ENCODE measurements at places on chromosomes 7 and 10.

DNA sequence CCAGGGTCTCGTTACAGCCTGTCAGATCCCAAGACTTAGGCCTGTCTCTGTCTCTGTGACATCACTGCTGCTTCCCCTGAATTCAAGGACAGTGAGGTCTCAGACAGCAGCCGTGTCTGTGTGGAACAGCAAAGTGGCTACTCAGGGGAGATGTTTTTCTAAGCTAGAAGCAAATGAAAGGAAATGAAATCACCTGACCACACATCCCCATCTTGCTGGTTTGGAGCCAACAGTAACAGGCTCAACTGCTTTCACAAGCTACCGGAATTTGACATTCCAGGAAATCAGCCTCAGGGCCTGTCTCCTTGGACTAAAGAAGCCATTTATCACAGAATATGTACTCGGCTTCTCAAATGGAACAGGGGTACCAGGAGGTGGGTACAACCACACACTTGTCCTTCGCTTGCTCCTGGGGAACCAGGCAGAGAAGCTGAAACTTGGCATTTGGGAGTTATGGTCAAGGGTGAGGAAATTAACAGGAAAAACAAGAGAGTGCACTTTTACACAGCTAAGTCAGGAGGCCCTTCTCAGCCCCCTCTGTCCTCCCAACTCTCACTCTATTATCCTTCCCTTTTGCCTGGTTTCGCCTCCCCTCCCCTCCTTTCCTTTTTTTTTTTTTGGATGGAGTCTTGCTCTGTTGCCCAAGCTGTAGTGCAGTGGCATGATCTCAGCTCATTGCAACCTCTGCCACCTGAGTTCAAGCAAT lies 73.2 kb downstream of the SPDYE5 start:
- no peak for DNase-seq

GRCh38 chr7:111954474-111955381 lies 251.5 kb downstream of the DOCK4 start:
- no peak for DNase-seq

DNA sequence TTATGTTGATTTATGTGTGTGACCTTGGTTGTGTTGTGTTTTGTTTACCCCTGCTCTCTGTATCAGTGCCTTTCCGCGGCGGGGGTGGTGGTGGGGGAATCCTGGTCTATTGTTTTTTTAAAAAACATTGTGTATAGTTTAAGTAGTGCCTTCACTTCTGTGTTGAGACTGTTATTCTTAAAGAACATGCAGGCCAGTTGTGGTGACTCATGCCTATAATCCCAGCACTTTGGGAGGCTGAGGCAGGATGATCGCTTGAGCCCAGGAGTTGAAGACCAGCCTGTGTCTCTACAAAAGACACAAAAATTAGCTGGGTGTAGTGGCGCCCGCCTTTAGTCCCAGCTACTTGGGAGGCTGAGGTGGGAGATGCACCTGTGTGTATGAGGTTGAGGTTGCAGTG lies 429.0 kb upstream of the LRGUK start:
- no peak for DNase-seq

DNA sequence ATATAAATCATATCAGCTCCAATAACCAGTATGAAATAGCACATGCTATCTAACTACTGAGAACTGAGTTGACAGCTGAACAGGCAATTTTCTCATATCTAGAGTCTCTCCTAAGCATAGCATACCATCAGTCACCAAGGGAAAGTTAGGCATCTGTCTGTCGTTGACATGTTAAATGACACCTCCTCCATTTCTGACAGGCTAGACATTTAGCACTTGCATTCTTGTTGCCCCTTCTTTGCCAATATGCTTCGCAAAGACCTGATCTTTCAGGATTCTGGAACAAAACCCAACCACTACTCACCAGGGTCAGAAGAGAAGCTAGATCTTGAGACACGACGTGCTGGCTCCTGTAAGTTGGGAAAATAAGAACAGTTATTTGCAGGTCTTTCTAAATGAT lies 10.0 kb downstream of the MKI67 start:
- DNase-seq, result no peak

- no peak for DNase-seq
These were observed 5.1 kb downstream of the LMOD2 start for GRCh38 chr7:123660514-123661354.

DNA sequence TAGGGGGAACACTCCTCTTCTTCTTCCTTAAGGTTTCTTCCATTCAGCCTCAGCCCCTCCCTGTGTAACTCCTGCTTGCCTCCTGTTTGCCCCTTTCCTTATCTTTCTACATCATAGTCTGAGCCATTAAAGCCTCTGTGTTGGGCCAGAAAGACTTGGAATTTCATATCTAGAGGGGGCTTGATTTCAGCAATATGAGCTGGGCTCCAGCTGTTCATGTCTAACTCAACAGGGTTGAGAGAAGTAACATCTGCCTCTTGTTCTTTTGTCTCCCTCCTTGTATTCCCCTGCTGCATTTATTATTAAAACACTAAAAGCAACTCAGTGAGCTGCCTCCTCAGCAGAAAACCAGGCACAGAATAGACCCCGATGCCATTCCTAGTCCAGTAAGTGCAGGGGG lies 17.6 kb downstream of the SEC24C start:
- no peak for DNase-seq

DNA sequence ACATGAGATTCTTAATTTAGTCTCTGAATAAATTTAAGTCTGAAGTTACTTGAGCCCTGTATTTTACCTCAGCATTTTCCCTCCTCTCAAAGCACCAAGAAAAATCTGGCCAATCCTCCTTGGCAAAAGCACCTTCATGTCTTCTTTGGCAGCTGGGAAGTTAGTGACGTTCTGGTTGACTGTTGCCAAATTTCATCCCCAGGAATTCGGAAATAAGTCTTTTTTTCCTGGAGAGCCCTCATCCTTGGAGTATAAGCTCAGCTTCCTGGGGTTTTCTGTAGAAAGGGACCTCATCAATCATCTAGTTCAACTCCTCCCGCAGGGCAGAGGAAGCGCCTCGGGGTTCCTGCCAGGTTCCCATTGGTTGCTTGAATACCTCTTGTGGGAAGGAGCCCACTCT lies 377.6 kb downstream of the PHTF2 start:
- no peak for DNase-seq

- DNase-seq, result no peak
These were observed 51.8 kb downstream of the ARHGAP12 start for GRCh38 chr10:31876652-31877352.

GRCh38 chr7:94304878-94305277 lies 89.8 kb upstream of the COL1A2 start:
- no peak for DNase-seq

GRCh38 chr7:55211726-55212125 lies 153.4 kb upstream of the LANCL2 start:
- no peak for DNase-seq

DNA sequence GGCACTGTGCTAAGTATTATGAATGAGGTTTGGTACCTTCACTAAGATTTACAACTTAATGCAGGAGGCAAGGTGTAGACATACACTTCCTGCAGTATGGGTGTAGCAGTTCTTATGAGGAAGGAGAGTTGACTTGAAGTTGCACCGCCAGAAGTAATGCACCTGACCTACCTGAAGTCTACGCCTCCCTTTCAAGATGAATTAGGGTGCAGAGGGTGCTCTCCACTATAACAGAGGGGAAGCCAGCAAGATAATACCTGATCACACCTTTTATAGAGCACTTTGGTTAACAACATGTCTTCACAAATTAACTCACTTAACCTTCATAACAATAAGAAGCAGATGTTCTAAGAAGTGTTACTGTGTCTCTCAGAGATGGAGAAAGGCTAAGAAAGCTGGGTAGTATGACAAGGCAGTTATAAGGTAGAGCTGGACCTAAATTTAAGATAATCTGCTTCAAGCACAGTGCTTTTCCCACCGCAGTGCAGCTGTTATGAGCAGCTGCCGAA lies 552 bp upstream of the RAB18 start:
- DNase-seq, result no peak

DNA sequence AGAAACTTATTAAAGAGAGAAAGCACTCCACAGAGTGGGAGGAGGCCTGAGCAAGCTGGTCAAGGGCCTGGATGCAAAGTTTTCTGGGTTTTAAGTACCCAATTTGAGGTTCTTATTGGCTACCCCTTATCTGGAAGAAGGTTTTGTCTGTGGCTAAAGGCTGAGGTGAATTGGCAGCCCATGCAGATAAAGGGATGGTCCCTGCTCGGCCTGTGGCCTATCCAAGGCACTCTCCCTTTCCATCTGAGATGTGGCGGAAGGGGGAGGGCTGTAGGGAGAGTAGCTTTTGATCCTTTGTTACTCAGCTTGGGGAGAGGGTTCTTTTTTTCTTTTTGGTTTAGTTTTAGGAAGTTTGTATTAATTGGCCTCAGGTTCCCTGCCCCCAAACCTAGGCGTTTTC lies 465.1 kb downstream of the ATRNL1 start:
- no peak for DNase-seq

DNA sequence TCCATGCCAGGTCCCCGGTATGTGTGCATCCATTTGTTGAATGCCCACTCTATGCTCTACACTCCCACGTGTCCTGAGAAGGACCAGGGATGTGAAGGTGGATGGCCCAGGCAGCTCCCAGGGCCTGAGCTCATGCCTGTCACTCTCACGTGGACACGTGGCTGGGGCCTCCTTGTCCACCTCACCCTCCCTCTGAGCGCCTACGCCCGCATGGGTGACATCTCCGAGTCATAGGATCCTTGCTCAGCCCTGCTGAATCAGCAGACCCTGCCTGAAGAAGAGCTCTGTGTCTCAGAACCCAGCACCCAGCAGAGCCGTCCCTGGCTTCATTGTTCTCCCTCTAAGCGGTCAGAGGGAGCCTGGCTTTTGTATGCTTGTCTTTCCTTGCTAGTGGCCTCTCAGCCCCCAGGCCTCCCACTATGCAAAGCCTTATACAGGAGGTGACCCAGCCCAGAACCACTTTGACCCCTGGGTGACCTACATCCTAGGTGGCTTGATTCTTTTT lies 107.9 kb upstream of the PPIF start:
- DNase-seq, result no peak

DNA sequence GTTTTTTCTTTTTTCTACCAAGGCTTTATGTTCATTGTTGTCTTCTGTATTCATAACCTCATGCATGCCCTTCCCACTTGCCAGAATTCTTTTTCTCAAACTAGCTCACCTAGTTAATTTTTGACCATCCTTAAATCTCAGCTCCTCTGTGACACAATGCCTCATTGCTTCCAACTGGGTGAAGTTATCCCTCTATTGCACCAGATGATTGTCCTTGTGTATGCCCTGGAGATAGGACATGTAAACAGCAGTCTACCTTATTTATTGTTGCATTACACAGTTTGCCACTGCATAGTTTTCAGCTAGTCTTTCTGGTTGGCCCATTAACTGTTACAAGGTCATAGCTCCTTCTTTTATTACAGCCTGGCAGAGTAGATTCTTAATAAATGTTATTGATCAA lies 763.1 kb upstream of the COBL start:
- DNase-seq, result no peak

DNA sequence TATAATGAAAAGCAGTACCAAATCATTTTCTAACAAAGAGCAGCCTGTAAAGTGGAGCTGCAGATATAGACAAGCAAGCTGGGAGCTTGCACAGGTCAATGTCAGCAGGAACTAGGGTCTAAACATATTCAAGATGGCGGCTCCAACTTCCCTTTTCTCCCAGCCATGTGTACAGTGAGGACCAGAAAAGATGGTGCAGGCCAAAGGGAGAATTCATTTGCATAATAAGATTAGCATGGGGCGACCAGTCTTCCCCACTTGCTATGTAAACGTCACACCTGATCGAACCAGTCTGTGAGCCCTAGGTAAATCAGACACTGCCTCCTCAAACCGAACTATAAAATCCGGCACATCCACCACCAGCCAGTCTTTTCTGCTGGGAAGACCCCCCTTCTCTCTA lies 4.4 kb upstream of the RAPGEF5 start:
- no peak for DNase-seq

- DNase-seq, result no peak
These were observed 745 bp downstream of the YWHAG start for GRCh38 chr7:76358011-76358480.

DNA sequence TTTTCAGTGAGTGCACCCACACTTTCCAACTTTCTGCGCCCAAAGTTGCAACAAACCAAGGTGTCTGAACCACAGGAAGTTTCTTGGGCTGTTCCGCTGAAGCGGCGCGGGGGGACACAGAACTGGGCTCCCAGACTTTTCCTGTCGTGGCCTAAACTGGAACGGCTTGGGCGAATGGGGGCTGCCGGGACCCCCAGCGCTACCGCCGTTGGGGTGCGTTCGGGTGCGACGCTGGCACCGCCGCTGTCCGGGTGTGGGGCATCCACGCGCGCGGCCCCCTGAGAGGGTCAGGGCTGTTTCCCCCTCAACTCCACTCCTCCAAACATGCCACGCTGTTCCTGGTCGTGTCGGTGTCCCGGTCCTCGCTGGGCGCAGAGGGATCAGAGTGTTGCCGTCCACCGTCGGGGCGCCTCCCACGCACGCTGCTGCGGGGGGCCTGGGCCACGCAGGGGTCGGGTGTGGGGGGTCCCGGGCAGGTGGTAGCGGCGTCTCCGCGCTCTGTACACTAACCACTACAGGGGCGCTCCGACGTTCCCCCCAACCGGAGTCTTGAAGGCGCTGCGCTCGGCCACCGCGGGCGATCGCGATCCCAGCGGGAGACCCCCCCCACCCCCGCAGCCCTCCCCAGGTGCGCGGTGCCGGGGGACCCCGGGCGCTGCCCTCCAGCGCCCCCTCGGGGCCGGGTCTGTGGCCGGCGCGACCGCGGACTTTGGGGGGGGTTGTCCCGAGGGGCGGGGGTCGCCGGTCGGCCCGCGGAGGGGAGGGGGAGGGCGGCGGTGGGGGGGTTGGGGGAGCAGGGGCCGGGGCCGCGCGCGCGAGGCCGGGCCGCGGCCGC lies 2.2 kb upstream of the CUX1 start:
- peak; percentile 32 for DNase-seq

- no peak for DNase-seq
These were observed 460 bp downstream of the ANXA11 start for GRCh38 chr10:80204677-80205476.

GRCh38 chr7:6636741-6637543 lies at the start of gene ZNF316:
Gene ZNF316 (plus strand): TSS chr7:6637318. CDS start chr7:6642410, 5,092 bp downstream.
- peak; percentile 46 for DNase-seq

- DNase-seq, result no peak
These were observed 7.0 kb downstream of the ATP6V0E2 start for GRCh38 chr7:149880638-149881311.

GRCh38 chr10:43648398-43649184 lies at the start of gene ZNF32:
Gene ZNF32 (minus strand): TSS chr10:43648881. CDS start chr10:43646133, 2,748 bp downstream.
- peak; percentile 45 for DNase-seq

GRCh38 chr7:36003343-36003742 lies 149.7 kb upstream of the EEPD1 start:
- DNase-seq, result no peak

- DNase-seq, result no peak
These were observed 16.8 kb upstream of the FOXI2 start for GRCh38 chr10:127720142-127720541.
